ENCODE measurements at places on chromosomes 3 and 15.

- no peak for DNase-seq
These were observed 8.6 kb upstream of the FBN1 start for GRCh38 chr15:48653913-48654670.

- DNase-seq = no peak
These were observed 44.2 kb downstream of the ZMAT3 start for GRCh38 chr3:179027326-179027900.

GRCh38 chr3:16058521-16058920 lies 116.0 kb upstream of the GALNT15 start:
- no peak for DNase-seq

GRCh38 chr15:82176542-82176941 lies 86.0 kb downstream of the EFL1 start:
- no peak for DNase-seq

GRCh38 chr3:190586631-190587011 lies 72.7 kb downstream of the IL1RAP start:
- peak; percentile 41 for DNase-seq

GRCh38 chr3:122189357-122189756 lies 5.9 kb downstream of the CASR start:
- DNase-seq = no peak

DNA sequence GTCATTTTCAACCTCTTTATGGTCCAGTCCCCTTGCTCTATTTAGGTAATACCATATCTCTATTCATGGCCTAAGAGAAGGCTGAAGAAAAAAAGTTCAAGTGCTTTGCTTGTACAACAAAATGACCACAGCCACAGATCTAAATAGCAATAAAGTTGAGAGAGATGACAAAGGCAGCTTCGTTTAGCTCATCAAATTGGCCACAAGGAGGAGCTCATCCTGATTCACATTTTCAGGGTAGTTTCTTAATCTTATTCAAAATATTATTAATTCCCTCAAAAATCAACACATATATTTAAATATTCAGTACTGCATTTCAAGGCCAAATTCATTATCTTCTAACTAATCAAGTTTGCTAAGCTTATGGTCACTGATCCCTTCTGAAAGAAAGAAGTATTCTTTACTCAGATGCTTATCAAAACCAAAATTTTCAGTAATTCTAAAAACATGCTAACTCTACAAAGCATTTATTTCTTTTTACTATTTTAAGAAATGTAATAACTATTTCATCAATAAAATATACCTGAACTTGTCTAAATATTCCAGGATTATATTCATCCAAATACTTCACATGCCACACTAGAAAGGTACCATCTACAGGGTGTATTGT lies 85.5 kb downstream of the DMXL2 start:
- peak; percentile 5 for DNase-seq

DNA sequence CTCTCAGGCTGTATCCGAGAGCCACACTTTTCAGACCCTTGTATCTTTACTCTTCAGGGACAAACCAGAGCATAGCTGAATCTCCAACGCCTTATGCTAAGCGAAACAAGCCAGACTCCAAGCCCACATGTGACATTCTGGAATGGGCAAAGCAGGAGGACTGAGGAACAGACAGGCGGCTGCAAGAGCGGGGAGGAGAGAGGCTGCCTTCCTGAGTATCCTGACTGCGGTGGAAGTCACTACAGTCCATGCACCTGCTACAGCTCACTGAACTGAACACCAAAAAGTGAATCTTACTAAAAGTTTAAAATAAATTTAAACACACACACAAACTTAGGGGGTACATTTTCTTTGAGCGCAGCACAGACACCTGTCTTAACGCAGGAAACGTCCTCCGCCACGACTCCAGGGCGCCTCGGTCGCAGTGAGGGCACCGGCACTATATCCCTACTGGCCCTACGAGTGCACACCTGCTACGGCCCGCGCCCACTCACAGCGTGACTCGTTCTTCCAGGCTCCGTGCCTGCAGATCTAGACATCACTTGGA lies 1.4 kb downstream of the CYFIP1 start:
- DNase-seq = no peak

- no peak for DNase-seq
These were observed 717.7 kb downstream of the GBE1 start for GRCh38 chr3:81043660-81044199.

DNA sequence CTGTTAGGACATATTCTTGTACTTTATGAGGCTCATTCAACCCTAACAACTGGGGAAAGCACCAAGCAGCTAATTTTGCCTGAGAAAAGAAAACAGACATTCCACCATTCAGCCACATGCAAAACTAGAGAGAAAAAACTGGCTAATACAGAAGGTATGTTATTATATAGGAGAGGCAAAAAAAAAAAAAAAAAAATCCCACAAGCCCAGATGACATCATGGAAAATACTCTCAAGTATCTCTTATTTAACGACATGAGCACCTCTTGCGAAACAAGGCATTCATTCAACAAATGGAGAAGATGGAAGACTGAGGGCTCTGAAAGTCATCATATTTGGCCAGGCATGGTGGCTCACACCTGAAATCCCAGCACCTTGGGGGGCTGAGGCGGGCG lies 61.5 kb downstream of the PRICKLE2 start:
- no peak for DNase-seq

- DNase-seq = no peak
These were observed 139.5 kb downstream of the SNRK start for GRCh38 chr3:43425829-43426228.

DNA sequence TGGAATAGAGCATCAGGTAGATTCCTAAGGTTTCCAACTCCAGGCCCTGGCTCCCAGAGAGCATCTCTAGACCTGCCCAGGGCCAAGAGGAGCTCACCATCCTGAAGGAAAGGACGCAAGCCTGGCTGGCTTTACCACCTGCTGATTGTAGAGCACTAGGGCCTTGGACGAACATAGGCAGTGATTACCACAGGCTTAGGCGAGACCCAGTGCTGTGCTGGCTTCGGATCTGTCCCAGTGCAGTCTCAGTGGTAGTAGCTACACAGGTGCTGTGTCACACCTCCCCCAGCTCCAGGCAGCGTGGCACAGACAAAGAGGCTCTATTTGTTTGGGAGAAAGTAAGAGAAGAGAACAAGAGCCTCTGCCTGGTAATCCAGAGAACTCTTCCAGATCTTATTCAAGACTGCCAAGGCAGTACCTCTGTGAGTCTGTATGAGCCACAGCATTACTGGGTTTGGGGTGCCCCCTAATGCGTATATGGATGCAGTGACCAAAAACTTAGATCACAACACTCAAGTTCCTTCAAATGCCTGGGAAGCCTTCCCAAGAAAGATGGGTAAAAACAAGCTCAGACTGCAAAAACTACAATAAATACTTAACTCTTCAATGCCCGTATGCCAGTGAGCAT lies 25.4 kb downstream of the ISG20 start:
- peak; percentile 77 for DNase-seq

- DNase-seq = no peak
These were observed 38.4 kb upstream of the RBP1 start for GRCh38 chr3:139577909-139578308.

- no peak for DNase-seq
These were observed 52.3 kb upstream of the PRR20G start for GRCh38 chr3:127339928-127340861.

DNA sequence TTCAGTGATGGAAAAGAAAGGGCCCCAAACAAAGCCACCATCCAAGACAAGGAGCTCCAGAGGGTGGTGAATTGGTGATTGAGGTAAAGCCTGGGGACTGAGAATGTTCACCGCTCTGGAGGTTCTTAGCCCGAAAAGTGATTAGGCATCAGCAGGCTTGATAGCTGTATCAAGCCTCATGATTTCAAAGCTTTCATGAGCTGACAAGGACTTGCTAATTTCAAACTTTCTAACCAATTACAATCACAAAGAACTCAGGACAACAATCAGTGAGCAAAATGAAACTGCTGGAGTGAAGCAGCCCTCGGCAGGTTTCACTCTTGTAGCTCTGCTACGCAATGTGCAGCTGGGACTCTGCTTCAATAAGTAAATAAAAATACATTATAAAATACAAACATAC lies 391.3 kb downstream of the TIGIT start:
- no peak for DNase-seq

GRCh38 chr15:58977887-58978286 lies 9.6 kb upstream of the RNF111 start:
- DNase-seq = no peak

- no peak for DNase-seq
These were observed 267.4 kb upstream of the THBS1 start for GRCh38 chr15:39313467-39313866.

DNA sequence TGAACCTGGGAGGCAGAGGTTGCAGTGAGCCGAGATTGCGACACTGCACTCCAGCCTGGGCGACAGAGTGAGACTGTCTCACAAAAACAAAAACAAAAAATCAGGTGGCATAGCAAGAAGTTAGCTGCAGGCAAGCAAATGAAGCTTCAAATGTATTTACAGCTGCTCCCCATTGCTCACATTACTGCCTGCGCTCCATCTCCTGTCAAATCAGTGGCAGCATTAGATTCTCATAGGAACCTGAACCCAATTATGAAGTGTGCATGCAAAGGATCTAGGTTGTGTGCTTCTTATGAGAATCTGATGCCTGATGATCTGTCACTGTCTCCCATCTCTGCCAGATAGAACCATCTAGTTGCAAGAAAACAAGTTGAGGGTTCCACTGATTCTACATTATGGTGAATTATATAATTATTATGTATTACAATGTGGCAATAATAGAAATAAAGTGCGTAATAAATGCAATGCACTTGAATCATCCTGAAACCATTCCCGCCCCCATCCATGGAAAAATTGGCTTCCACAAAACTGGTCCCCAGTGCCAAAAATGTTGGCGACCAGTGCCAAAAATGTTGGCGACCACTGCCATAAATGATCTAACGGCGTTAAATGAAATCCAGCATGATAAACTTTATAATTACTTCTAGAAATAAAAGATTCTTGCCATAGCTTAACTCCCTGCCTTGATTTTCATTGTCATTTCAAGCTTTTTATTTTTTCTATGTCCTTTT lies 616.7 kb upstream of the NAALADL2 start:
- no peak for DNase-seq

DNA sequence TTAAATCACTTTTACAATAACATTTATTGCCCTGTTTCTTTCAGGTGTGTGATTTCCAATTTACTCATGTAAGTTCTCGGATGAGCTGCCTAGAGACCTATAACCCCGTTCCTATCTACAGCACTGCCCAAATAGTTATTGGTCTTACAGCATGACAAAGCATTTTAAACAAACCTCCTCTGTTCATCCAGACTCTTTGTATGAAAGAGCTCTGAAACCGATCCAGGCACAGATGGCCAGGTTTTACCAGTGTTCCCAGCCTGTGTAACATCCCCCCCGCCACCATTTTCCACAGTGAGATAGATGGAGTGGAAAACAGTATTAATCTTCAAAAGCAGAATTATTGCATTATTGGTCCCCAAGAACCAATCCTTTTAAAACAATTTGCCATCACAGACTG lies 59.0 kb upstream of the SPTSSB start:
- no peak for DNase-seq

DNA sequence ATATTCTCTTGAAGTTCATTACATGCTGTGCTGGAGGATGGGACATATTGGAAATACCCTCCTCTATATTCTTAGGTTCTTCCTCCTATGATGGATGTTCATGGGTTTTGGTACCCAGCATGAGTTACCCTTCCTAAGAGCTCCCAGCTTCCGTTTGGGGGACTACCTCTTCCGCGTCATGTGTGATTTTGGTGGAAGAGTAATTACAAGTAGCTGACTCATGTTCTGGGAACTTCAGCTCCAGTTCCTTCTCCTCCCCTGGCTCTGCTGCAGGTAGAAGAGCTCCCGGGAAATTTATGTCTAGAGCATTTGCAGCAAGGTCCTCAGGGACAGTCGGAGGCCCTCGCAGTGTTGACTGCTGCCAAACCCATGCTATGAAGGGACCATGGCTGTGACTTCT lies 208.8 kb upstream of the IL12A start:
- no peak for DNase-seq

GRCh38 chr3:42270561-42270960 lies 4.6 kb upstream of the CCK start:
- no peak for DNase-seq

GRCh38 chr3:136617198-136617597 lies 135.0 kb downstream of the STAG1 start:
- DNase-seq = no peak

GRCh38 chr15:96321639-96322535 lies 8.6 kb upstream of the NR2F2 start:
- no peak for DNase-seq

- no peak for DNase-seq
These were observed 105.6 kb downstream of the OXSM start for GRCh38 chr3:25895443-25895842.

DNA sequence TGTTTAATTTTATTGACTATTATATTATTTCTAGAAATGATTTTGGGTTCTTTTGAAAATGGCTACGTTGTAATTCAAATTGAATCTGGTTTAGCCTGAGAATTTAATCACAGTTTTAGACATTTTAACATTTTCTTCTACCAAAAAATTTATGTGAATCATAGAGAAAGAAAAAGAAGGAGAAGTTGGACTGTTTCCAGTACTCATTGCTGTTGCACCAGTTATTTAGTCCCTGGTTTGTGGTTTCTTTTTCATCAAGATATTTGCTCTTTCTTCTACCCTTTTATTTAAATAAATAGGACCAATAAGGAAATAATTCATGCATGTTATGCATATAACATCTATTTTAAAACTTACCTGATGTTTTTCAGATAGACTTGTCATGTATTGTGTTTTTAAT lies 1337.1 kb downstream of the ROBO1 start:
- DNase-seq = no peak

DNA sequence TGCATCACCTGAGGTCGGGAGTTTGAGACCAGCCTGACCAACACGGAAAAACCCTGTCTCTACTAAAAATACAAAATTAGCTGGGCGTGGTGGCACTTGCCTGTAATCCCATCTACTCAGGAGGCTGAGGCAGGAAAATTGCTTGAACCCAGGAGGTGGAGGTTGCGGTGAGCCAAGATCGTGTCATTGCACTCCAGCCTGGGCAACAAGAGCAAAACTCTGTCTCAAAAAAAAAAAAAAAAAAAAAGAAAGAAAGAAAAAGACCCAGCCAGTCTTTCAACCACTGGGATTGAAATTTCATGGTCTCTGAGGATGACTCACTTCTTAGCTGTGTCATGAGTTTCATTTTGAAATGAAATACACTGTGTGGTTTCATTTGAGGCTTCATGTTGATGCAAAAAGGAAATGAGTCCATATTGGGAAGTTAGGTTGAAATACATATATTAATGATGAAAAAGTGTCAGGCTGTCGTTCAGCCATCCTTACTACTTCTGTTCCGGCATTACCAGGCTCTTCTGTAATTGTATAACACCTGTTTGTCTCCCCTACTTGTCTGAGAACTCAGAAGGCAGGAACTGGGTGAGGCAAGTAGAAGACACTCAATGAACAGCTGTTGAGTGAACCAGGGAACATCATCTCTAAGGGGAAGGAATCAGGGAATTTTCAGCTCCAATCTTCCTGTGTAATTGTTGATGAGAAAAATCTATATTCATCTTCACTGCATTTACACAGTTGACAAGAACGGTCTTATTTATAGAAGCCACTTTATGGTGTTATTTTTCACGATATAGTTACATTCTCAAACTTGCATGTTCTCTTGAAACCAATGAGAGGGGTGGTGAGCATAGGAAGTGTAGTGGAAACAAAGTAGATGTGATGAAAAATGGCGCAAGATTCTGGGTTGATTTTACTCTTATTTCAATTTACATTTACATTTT lies 87.4 kb downstream of the NFKBIZ start:
- peak; percentile 77 for DNase-seq
